Activated T-helper 17 cell treated with anti-CD3 and anti-CD28 coated beads, Interleukin-2, amount 50 U/mL, for 72 hours (primary cell): ENCODE measurements at places on chromosomes 16 and 17. TPM values are rescaled to one million over a fixed set of nuclear protein-coding genes. Genes with fewer than 3 reads are reported as not detected.

Gene CACNG3
- total RNA-seq: not detected

Gene SCIMP
- total RNA-seq: not detected

Gene NDUFB10
- total RNA-seq: 65.3 TPM

Gene CANT1
- total RNA-seq: 73.8 TPM

Gene PDE6G
- total RNA-seq: 0.89 TPM

Gene NME1
- 348 TPM for total RNA-seq

Gene PIK3R5
- 47.2 TPM for total RNA-seq

Gene KRT24
- total RNA-seq: not detected

Gene NATD1
- total RNA-seq: 1.8 TPM

Gene C16orf89
- not detected for total RNA-seq

Gene ABCA6
- 0.90 TPM for total RNA-seq

- peak; percentile 91 for ATAC-seq
Observed at GRCh38 chr16:69089091-69089910, 16.2 kb upstream of the HAS3 start.

DNA sequence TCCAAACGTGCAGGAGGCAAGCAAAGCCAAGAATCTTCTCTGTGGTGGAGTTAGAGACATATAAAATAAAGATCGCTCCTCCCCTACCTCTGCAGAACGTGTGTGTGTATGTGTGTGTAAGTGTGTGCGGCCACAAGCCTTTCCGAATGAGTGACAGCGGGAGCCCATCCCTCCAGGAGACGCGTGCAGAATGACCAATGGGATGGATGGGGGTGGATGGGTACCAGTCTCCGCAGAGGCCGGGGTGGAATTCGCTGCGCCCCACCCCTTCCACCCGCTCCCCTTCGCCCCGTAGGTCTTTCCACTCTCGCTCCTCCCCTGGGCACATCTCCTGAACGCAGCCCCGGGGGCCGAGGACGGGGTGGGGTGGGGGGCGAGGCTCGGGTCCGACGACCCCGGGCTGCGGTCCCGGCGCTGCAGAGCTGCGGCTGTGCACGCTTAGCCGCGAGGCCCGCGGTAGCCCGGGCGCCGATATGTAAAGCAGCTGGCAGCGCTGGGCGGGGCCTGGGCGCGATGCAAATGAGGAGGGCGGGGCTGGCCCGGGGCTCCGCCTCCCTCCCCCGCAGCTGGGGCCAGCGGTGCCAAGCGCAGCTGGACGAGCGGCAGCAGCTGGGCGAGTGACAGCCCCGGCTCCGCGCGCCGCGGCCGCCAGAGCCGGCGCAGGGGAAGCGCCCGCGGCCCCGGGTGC lies at the start of gene PRKCB:
TSS of gene PRKCB (plus strand) at position 594 of the 688 bp plus-strand sequence.
- ATAC-seq: peak; percentile 89

- no peak for ATAC-seq
Observed at GRCh38 chr16:67050796-67051195, 21.8 kb downstream of the CBFB start.

DNA sequence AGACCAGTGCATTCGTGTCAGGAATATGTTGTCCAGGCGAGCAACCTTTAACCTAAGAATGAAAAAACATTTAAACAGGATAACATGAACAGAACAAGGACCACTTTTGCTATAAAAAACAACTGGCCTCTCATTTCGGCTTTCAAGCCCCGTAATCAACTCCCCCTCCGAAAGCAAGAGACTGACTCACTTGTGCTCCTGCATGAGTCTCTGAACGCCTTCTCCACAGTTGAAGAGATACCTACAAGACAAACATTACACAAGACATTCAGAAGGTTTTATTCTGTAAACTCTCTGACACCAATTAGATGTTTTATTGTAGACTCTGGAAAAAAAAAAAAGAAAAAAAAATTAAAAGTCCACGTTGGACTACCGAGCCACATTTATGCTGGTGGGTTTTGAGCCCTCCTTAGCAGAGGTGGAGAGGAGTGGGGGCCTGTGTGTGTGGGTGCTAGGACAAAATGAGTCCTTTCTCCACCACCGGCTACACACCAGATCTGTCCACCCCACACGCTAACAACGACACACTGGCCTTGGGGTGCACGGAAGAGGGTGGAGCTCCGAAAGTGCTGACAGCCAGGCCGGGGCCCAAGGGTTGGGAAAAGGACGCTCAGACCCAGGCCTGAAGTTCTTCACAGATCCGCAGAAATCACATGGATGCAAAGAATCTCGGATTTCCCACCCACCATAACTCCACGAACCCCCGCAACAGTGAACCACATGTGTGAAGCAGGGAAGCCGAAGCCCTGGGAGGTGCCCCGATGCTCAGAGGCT lies 759 bp downstream of the ELAC2 start:
- ATAC-seq: peak; percentile 13

DNA sequence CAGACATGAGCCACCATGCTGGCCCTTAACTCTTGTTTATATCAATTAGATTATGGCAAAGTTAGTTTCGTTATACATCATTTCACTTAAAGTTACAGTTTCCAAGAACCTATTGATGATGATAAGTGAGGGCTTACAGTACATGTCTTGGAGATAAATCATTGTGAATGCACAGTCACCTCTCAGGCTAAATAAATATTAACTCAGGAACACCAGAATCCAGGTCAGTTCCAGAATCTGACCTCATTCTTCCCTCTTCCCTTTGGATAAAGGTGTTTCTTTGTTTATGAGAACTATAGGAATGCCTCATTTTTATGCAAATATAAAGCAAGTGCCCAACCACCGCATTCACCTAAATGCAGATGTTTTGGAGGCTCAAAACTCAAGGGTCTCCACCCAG lies 48.4 kb upstream of the CRYM start:
- no peak for ATAC-seq

- no peak for ATAC-seq
Observed at GRCh38 chr17:68468334-68468733, 11.0 kb upstream of the WIPI1 start.

DNA sequence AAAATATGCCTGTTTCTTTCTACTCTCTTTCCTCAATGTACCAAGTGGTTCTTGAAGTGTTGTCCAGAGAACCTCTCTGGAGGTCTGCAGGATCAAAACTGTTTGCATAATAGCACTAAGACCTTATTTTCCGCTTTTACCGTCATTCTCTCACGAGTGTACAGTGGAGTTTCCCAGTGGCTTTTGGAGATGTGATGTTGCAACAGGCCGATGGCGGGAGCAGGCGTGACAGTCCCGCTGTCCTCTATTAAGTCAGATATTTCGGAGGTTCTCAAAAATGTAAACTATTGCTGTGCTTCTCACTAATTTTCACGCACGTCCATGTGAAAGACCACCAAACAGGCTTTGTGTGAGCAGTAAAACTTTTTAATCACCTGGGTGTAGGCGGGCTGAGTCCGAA lies 8.3 kb upstream of the GPRC5B start:
- no peak for ATAC-seq

DNA sequence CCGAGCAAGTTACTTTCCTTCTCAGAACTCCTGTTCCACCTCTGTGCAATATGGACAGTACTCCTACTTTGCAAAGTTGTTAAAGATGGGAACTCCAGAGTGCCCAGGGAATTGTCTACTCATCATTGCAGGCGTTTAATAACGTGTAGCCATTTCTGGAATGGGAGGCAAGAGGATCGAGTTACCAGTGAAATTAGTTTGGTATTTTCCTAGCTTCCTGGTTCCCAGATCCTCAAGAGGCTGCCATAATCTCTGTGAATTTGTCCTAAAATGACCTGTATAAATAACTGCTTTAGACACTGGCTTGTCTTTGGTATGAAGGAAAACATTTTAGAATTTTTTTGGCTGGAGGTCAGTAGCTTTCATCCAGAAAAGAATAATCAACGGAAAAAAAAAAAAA lies 27.7 kb downstream of the WWOX start:
- ATAC-seq: no peak

- ATAC-seq: no peak
Observed at GRCh38 chr16:75306099-75306762, 54.8 kb upstream of the BCAR1 start.

GRCh38 chr17:7947651-7948050 lies 15.6 kb downstream of the CNTROB start:
- no peak for ATAC-seq

DNA sequence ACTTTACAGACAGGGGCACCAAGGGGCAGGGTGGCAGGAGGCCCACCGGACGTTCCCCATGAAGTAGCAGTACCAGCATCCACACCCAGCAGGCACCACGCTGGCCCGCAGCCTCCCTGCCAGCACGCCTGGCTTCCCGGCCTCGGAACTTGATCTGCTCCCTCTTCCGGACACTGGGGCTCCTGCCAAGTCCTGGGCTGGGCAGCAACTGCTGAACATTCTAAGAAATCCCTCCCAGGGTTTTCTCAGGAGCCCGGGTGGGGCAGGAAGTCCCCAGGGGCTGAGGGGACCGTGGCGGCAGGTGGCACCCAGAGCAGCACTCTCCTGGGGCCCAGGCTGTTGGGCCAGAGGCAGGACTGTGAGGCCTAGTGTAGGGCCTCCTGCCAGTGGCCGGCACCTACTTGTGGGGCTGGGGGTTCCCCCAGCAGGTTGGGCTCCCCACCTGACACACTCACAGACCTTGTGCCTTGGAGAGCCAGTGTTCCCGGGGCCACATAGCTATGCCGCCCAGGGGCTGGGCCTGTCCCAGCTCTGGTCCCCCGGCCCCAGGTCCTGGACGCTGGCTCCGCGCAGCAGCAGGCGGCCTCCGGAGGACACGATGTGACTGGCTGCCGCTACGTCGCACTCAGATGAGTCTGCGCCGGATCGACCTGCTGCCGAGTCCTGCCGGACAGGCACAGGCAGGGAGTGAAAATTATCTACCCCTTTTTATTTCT lies 86.2 kb upstream of the CBX4 start:
- no peak for ATAC-seq

DNA sequence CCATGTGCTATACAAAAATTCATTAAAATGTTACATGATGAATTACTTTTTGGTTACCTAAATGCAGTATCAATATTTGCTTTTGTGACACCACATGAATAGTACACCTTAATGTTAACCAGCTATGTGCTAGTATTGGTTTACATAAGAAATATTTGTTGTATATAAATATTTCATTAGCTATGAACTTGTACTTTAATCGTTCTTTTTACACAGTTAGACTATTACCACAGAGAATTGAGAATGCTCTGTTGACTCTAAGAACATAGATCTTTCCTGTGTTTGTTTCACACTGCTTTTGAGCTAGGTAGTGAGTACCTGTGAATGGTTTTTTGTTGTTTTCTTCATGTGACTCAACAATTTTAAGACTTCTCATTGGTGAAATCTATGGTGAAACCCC lies 93.4 kb downstream of the KANSL1 start:
- ATAC-seq: no peak

DNA sequence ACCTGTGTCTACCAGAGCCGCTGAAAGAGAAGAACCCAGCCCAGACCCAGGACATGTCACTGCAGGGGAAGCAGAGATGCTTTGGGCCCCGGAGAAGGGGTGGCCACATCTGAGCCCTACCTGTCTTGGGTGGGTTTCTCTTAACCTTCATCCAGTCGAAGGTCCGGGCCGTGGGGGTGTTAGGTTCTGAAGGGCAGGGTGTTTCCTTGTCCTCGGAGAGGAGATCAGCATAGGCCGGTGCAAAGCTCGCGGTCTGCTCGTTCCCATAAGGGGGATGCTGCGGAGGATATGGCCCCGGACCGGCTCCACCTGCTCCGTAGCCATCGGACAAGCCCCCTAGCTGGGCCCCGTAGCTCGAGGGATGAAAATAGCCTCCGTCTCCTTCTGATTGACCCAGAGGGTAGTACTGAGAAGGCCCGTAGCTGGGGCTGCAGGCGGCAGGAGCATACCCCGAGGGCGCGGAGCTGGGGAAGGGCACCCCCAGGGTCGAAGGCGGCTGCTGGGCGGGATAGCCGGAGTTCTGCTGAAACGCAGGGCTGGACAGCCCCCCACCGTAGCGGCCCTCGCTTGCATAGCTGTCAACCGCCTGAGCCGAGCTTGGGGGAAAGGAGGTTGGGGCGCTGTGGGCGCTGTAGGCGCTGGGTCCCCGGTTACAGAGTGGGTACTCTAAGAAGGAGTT lies 464 bp downstream of the HOXB1 start:
- no peak for ATAC-seq

DNA sequence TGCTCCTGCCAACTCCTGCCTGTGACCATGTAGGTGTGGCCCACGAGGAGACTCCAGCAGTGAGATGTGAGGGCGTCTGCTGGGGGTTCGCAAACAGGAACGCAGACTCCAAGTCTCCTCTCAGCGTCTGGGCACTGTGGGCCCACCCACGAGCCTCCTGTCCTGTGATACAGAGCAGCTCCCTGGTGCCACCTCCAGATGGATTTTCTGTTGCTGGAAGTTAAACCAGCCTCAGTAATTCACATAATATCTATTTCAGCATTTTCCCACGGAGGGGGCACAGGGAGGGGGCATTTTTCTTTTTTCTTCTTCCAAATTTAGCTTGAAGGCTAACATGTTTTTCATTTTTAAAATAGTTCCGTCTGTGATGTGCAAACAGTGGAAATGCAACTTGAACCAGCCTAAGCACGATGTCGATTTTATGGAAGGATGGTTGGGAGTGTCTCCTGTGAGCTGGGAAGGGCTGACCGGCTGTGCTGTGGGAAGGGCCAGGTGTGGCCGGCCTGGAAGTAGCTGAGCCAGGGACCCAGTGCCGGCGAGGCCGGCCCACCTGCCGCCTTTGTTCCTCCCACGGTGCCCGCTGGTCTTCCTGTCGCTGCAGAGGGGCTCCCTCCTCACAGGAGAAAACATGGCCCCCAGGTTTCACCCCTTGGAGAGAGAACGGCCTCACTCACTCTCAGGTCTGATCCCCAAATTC lies 3.9 kb upstream of the RAB40B start:
- no peak for ATAC-seq

DNA sequence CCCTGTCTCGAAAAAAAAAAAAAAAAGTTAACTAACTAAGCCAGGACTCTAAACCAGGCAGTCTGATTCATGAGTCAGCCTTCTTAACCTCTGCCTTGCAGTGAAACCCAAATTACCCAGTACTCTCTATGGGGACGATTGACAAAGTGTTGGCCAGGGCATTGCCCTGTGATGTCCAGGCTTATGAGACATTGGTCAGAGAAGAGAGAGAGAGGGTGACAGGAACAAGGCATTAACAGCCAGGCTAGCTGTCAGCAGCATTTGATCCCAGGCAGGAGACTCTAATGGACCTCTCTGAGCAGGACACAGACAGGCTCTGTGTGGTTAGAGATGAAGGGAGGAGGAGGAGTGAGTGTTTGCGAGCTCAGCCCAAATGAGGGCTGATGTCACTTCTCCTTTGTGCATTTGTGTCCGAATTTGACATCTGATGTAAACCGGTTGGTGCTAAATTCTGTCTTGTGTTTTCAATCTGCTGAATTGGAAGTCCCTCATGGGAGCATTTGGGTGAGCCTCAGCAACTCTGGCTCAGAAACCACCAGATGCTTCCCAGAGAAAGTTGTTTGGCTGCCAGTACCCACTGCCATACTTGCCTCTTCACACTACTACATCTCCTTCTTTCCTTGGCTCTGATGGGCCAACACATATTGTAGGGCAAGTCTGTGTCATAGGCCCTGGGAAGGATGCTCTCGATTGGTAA lies 4.3 kb upstream of the MYL4 start:
- ATAC-seq: peak; percentile 75

- no peak for ATAC-seq
Observed at GRCh38 chr17:16480995-16481394, 11.0 kb downstream of the LRRC75A start.

- ATAC-seq: no peak
Observed at GRCh38 chr17:6578491-6578890, 22.1 kb upstream of the PITPNM3 start.
